RKO (cell line): ENCODE measurements at places on chromosomes 4 and X.

DNA sequence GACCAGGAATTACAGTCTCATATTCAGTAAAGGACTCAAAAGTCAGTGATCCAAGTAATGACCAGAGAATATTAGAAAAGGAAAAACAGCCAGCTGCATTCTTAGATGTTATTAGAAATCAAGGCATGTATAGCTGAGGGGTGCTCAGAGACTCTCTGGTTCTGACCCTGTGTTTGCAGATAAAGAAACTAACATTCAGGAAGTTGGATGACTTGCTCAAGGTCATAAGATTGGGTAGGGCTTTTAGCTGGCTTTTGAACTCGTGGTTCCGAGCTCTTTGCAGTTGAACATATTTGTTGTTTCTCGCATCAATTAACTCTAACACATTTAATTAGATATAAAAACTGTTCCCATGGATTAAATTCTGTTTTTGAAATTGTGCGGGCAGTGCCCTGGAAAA lies 62.5 kb upstream of the ENPP6 start:
- DNase-seq: no peak

GRCh38 chr4:171017593-171017992 lies 795.6 kb upstream of the GALNTL6 start:
- DNase-seq: no peak

DNA sequence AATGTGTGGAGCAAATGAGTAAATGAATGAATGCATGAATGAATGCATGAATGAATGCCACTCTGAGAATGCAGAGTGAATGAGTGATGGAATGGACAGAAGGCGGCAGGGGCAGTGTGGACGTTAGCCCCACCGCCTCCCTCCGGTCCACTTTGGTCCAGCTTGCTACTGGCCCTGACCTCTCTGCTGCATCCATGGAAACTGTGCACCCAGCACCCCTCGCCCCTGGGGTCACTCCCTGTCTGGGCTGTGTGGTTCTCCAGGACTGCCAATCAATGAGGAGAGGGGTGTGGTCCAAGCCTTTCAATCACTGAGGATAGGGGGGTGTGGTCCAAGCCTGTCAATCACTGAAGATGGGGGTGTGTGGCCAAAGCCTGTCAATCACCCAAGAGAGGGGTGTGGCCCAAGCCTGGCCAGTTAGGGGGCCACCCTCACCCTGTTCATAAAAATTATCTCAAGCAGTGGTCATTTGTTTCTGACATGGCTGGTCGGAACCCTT lies 39.2 kb upstream of the ASMTL start:
- DNase-seq: peak; percentile 74

GRCh38 chr4:55184600-55185523 lies 59.5 kb upstream of the KDR start:
- no peak for DNase-seq

GRCh38 chr4:127829014-127829413 lies 46.9 kb downstream of the HSPA4L start:
- DNase-seq: no peak

GRCh38 chrX:133171962-133172708 lies 46.0 kb downstream of the TFDP3 start:
- DNase-seq: peak; percentile 61

DNA sequence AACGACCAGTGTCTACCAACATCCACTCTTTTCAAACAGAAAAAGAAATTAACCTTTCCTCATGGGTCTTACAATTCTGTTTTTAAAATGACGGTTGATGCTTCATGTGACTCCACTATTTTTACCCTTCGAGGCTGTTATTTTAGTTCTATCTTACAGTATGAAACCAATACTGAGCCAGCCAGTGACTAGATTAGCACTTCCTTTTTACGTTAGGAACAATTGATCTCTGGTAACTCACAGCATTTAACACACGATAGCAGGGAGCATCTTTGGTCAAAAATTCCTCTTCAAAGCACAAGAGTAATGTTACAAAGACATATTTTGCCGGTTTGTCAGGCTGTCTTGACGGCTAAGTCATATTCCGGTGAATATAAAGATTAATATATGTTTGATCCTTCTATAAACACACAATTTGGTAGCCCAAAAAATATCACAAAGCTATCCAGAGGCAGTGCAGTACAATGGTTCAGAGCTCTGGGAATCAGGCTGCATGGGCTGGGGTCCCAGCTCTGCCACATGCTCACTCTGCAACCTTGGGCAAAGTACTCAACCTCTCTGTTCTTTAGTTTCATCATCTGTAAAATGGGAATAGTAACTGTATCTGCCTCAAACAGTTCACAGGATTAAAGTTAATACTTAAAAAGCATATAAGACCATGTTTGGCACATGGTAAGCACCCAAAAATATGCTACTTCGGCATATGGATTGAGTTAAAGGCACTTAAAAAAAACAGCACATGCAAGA lies 62.9 kb upstream of the TXK start:
- no peak for DNase-seq

GRCh38 chrX:29148511-29148910 lies 561.3 kb downstream of the IL1RAPL1 start:
- no peak for DNase-seq

DNA sequence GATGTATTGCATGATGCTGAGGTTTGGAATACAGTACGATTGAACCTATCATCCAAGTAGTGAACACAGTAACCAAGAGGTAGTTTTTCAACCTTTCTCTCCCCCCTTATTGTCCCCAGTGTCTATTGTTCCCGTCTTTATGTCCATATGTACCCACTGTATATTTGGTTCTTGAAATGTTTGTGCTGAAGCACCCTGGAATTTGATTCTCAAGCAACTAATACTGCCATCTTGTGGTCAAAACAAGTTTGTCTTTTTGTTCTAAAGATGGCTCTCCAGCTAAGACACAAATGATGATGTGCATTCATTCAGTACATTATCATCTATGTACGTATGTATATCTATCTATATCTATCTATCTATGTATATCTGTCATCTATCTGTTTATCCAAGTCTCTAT lies 33.5 kb upstream of the DCX start:
- peak; percentile 72 for DNase-seq

- no peak for DNase-seq
Measured at GRCh38 chr4:19829101-19829500, 422.6 kb upstream of the SLIT2 start.

GRCh38 chr4:56790691-56791091 lies 30.8 kb downstream of the SPINK2 start:
- DNase-seq: no peak

GRCh38 chrX:104008831-104009230 lies 4.7 kb downstream of the H2BW1 start:
- DNase-seq: no peak

- DNase-seq: no peak
Measured at GRCh38 chr4:74104145-74104544, 5.2 kb upstream of the CXCL2 start.

GRCh38 chr4:64796581-64796980 lies 387.3 kb upstream of the TECRL start:
- DNase-seq: no peak

DNA sequence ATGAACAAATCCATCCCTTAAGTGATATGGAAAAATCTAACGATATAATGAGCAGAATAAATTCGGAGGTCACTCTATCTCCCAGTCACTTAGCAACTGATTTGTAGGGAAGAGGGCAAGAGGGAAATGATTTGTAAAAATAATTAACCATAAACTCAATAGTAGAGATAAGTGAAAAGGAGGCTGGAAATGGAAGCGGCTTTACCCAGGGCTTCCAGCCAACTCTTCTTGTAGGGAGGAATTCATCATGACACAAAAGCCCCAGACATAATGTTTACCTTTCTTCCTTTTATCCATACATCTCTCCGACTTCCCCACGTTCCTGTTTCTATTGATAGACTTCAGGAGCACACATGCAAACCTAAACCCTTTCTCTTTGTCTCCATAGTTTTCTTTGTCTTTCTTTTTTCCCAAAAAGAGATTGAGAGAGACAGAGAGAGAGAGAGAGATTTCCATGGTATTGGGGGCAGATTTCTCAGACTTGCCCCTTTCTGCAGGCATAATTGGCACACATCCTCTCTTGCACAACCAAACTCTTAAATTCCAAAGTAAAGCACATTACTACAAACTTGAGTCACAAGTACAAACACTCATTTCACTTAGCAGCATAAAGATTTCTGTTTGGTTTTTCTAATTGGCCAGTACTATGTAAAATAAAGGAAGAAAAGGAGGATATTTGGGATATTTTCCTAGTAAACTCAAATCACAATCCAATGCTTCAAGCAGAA lies 140.9 kb downstream of the MAPK10 start:
- no peak for DNase-seq

DNA sequence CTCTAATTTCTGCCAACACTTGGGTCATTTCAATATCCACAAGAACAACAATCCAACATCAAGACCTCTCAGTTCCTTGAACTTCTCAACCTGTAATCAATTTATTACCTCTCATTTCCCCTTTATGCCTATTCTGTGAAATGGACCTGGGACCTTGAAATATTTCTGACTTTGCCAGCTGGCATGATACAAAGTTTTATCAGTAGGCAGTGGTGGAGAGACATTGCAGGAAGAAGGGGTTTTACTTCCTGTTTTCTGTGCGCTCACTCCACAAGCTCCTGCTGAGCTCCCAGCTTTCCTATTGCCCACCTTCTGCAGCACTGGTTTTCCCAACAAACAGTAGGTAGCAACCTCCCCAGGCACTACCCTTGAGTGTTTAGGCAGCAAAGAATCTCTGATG lies 3.5 kb upstream of the ARHGEF6 start:
- DNase-seq: no peak

GRCh38 chrX:112056886-112057285 lies 25.7 kb downstream of the TRPC5 start:
- DNase-seq: no peak

GRCh38 chr4:5037553-5038551 lies 13.4 kb upstream of the STK32B start:
- peak; percentile 45 for DNase-seq

DNA sequence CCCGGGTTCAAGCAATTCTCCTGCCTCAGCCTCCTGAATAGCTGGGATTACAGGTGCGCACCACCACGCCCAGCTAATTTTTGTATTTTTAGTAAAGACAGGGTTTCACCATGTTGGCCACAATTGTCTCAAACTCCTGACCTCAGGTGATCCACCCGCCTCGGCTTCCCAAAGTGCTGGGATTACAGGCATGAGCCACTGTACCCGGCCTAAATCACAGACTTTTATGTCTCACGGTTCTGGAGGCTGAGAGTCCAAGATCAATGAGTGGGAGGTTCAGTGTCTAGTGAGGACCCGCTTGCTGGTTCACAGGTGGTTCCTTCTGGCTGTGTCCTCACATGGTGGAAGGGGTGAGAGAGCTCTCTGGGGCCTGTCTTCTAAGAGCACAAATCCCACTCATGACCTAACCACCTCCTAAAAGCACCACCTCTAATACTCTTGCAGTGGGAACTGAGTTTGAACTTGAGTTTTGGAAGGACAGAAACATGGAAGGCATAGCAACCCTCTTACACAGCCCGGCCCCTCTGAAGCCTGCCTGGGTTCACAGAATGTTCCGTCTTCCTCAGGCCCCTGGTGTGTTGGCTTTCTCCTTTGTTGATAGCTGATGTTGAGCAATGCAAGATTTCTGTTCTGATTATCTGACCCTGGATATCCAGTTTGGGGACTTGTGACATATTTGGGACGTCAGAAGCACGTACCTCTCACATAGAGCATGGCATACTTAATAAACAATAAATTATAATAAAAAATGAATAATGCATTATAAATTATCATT lies 1.9 kb upstream of the AKAP17A start:
- DNase-seq: no peak
